A549 treated with ZK216348 at 1 μM for 4 hours (cell line): ENCODE measurements at places on chromosomes 7 and 10. TPM values are rescaled to one million over a fixed set of nuclear protein-coding genes. Genes with fewer than 3 reads are reported as not detected.

The HOXA10 gene
- total RNA-seq, result 7.3 to 8.9 TPM (median 7.7 TPM) in 5 replicates

The TCERG1L gene
- not detected in 5 replicates for total RNA-seq

The YAE1 gene
- total RNA-seq, result 17.3 to 26.2 TPM (median 18.4 TPM) in 5 replicates

The OR2A1 gene
- not detected in 5 replicates for total RNA-seq
